ENCODE measurements at places on chromosomes 16 and 17.

GRCh38 chr16:82368041-82368440 lies 198.0 kb upstream of the MPHOSPH6 start:
- DNase-seq = peak; percentile 66

- DNase-seq = no peak
Observed at GRCh38 chr17:8101721-8102120, 14.2 kb upstream of the ALOX12B start.

GRCh38 chr17:49779739-49780231 lies 8.7 kb upstream of the KAT7 start:
- DNase-seq = no peak

DNA sequence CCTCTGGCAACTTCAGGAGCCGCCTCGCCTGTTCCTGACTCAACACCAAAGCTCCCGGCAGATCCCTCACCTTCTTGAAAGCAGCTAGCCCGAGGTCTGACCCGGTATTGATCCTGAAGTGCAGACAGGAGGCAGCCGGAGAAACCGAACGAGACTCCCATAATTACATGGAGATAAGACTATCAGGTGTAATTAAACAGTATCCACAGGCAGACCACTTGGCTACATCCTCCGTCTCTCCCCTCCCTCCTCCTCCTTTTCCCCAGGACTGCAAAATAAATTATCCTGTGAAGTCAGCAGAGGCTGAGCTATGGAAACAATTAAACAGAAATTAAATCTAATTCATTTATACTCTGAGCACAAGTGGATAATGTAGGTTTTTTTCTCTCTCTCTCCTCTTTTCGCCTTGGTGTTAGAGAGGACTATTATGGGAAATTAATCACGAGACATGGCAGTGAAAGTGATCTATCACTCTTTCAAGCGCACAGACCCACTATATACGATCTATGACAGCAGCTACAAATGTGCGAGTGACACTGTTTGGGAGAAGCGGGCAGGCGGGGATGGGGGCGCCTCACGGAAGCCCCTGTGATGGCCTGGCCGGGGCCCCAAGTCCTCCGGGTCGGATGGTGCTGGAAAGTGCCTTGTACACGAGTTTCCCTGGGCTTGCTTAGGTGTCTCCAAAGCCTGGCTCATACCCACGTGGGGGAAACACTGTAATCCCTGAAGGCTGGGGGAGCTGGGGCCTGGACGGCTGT lies 92.8 kb downstream of the RBFOX3 start:
- DNase-seq = no peak

- no peak for DNase-seq
Observed at GRCh38 chr16:30401768-30402425, 5.5 kb upstream of the ZNF771 start.

- no peak for DNase-seq
Observed at GRCh38 chr16:10490141-10490540, 90.3 kb downstream of the EMP2 start.

GRCh38 chr16:10981697-10982216 lies 37.4 kb downstream of the CLEC16A start:
- peak; percentile 52 for DNase-seq

DNA sequence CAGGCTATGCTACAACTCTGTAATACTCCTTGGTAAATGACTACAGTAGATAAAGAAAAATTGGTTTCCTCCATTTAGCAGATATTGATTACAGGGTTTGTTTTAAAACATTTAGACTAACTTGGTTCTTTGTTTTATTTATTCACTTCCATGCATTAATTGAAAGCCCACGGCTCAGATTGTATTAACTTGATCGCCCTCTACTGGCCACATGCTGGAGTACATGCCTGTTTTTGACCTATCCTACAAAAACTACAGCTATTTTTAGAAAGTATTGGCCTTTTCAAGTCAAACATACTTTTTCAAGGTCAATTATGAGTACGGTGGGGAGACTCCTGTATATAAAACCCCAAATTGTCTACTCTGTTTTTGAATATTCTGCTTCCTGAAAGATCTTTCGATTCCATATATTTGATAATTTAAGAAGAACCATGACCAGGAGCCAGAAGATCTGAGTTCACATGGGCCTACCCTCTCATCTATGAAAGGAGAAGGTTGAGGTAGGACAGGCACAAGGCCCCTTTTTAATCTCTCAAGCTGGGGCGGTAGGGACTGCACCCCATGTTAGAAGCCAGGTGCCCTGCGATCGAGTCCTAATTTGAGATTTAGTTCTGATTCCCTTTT lies 51.8 kb downstream of the CA10 start:
- no peak for DNase-seq

- DNase-seq = no peak
Observed at GRCh38 chr16:17940584-17941364, 395.8 kb downstream of the NPIPA8 start.

DNA sequence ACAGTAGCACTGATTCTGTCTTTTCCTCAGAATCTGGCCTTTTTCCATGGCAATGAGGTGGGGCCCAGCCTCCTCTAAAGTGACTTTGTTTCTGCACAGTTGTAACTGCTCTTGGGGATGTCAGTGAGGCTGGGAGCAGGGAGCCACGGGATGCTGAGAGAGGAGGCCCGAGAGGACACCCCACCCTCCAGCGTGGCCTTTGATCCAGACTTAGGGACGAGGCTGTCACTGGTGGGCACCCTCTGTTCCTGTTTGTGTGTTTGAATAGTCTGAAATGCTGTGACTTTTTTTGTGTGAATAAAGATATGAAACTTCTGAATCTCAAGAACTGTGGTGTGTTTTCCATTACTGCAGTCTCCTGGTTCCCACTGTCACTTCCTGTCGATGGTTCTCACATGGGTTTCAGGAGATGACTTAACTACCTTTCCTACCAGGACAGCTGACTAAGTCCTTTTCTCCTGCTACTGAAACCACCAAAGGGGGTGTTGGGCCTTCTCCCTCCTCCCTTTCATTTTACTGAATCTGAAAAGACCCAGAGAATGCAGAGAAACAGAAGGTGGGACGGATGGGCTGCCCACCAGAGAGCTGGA lies 18.6 kb downstream of the KCTD2 start:
- DNase-seq = no peak

- no peak for DNase-seq
Observed at GRCh38 chr17:82787081-82787848, 35.4 kb downstream of the TBCD start.

GRCh38 chr17:58412961-58413586 lies 4.3 kb downstream of the RNF43 start:
- no peak for DNase-seq

GRCh38 chr17:59547131-59547915 lies 18.1 kb upstream of the DHX40 start:
- no peak for DNase-seq

DNA sequence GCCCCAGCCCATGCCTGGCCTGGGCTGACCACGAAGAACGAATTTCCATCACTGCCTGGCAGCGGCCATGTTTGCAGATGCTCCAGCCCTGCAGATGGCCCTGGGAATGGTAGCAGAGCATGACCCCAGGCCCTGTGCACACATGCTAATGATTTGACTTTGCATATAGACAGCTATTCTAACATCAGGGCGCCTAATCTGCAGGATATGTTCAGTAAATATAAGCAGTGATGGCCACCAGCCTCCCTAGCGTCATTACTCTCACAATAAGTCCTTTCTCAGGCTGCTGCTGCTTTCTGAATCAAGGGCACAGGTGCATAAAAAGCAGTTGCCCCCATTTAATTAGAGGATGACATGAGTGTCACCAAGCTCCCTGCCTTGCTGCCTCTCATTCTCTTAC lies 24.2 kb downstream of the DNAH9 start:
- DNase-seq = no peak

DNA sequence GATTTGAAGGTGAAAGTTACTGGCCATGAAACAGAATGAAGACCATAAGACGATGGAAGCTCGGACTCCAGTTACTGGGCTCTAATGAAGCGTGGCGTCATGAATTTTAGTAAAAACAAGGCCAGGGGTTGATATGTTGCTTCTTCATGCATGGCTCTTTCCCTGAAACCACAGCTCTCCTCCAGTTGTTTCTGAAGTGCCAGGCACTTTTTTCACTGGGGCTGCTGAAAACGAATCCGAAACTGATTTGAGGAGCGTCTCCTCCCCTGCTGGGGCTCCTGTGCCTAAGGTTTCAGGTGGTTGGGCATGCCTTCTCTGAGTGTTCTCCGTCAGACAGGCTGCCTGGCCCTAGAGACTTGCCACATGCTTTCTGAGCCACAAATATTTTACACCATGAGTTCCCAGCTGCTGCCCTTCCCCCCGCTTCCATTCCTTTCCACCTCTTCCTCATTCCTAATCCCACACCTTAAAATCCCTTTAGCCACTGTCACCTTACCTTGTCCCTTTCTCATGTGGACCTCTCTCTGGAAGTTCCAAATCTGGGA lies 3.7 kb upstream of the MYL4 start:
- no peak for DNase-seq

- DNase-seq = peak; percentile 85
Observed at GRCh38 chr16:22188595-22189442, 17.3 kb upstream of the EEF2K start.

DNA sequence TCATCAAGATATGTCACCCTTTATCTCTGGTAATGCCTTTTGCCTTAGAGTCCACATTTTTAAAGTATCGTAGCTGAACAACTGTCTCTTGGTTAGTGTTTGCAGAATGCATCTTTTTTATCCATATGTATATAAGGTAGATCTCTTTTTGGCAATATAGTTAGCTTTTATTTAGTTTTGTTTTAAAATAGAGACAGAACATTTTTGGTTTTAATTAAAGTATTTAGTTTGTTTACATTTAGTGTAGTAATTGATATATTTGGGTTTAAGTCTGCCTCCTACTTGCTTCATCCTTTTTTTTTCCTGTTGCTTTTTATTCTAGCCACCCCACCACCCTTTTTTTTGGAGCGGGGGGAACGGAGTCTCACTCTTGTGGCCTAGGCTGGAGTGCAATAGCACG lies 184.6 kb upstream of the CHMP6 start:
- no peak for DNase-seq

GRCh38 chr17:2995377-2995776 lies 68.0 kb downstream of the OR1D5 start:
- no peak for DNase-seq

GRCh38 chr16:23521037-23521743 lies 10.9 kb upstream of the GGA2 start:
- DNase-seq = no peak

- DNase-seq = no peak
Observed at GRCh38 chr17:64182325-64183012, 52.5 kb upstream of the ERN1 start.

DNA sequence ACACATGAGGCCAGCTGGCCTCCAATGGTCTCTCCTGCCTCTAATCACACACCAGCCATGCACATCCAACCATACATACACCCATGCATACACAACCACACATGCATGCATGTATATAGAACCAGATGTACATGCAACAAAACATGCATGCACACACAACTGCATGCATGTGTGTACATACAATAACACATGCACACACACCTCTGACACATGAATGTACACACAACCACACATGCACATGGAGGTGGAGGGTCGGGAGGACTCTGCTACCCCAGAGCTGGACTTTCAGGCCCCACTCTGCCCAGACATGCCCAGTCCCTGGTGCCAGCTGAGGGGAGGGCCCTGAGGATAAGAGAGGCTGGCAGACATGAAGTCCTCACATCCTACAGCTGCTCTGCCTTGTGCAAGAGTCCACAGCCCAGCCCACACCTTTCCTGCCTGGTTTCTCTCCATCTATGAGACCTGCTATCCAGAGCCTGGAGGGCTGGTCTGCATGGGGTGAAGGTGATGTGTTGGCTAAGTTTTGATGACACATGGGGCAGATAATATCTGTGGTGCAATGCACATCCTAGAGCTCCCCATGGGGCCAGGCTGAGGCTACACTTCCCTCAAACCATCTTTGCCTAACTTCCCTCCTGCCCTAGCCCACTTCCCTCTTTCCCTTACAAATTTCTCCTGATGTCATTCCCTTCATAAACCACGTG lies 50.9 kb upstream of the SDK2 start:
- DNase-seq = no peak

DNA sequence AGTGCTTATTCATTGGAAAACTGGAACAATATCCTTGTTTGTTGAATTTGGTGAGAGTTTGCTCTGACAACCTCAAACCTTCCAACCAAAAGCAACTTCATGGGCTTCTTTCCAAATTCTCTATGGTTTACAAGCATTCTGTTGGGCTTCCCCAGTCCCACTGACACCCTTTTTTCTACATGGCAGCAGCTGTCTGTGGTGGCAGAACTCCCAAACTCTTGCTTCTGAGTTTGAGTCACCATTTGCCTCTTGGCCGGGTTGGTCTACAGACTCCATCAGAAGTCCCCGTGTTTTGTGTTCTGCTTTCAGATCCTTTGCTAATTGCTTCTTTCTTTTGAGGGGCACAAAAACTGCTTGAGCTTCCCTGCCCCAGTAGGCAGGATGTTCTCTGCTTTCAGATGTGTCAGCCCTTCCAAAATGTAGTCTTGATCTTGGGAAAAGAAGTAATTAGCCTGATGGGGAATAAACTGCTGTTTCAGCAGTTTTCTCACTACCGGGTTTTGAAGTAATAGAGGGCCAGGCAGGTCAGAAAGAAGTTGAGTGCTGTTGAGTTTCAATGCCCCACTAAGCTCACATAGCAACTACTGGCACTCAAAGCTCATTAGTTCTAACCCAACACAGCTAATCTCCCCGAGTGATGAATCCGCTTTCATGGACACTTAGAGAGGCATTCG lies 80.7 kb downstream of the HS3ST3A1 start:
- no peak for DNase-seq

GRCh38 chr17:77999413-78000173 lies 41.1 kb downstream of the TNRC6C start:
- DNase-seq = no peak

DNA sequence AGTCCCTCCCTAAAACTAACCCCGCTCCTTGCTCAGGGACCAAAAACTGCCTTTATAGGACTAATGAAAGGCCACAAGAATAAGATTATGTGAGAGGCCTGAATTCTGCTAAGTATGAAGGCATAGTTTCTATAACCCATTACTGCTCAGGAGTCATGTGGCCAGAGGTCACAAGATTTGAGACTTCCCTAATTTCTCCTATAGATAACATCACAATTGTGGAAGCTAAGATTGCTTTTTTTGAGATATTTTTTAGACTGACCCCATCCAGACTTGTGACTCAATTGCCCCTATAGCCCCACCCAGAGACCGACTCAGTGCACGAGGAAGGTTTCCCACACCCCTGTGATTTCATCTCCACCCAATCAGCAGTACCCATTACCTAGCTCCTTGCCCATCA lies 504.1 kb upstream of the GOT2 start:
- no peak for DNase-seq

- DNase-seq = no peak
Observed at GRCh38 chr17:44348234-44348987, 3.3 kb downstream of the GRN start.

- DNase-seq = no peak
Observed at GRCh38 chr17:73139296-73139695, 25.5 kb upstream of the SSTR2 start.

- no peak for DNase-seq
Observed at GRCh38 chr17:78818152-78818846, 22.3 kb downstream of the USP36 start.

DNA sequence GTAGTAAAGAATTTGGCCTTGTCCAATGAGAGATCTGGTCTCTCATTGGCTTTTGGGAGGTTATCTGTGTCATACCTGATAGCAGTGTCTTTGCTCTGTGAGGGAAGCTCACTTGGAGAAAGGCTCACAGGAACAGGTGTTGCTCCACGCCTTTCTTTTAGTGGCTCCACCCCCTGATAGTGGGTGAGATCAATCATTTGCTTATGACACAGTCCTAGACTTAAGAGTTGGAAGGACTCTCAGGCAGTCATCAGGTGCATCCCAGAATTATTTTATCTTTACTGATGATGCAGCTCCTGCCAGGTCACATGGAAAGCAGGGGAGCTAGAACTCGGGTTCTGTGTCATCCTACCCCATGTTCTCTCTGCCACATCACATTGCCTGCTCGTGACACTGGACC lies 59.3 kb downstream of the CENPV start:
- DNase-seq = no peak

- DNase-seq = no peak
Observed at GRCh38 chr17:31092475-31093064, 2.2 kb upstream of the NF1 start.

Data from LNCaP clone FGC (cell line).